ENCODE measurements at places on chromosomes 2 and 18. TPM values are rescaled to one million over a fixed set of nuclear protein-coding genes. Genes with fewer than 3 reads are reported as not detected.

ANKRD30B gene
- 0.73 TPM for total RNA-seq

DBI gene
- 52.4 TPM for total RNA-seq

MDH1 gene
- 126 TPM for total RNA-seq

COLEC12 gene
- 21.1 TPM for total RNA-seq

TYMS gene
- total RNA-seq: 22.9 TPM

DAPL1 gene
- not detected for total RNA-seq

POTEC gene
- total RNA-seq: under 0.01 TPM

MARS2 gene
- 5.4 TPM for total RNA-seq

FTCDNL1 gene
- 0.59 TPM for total RNA-seq

TMEM198 gene
- total RNA-seq: 1.3 TPM

HS1BP3 gene
- 29.2 TPM for total RNA-seq

CHRNG gene
- not detected for total RNA-seq

STAT4 gene
- 0.56 TPM for total RNA-seq

GALR1 gene
- not detected for total RNA-seq

CYP27C1 gene
- total RNA-seq: under 0.01 TPM

COL3A1 gene
- 3,551 TPM for total RNA-seq

EXOC6B gene
- 52.3 TPM for total RNA-seq

RAB27B gene
- 10.6 TPM for total RNA-seq

BZW1 gene
- 710 TPM for total RNA-seq

KCNJ13 gene
- total RNA-seq: not detected

PROM2 gene
- 0.20 TPM for total RNA-seq

ZNF407 gene
- total RNA-seq: 17.9 TPM

CCDC121 gene
- total RNA-seq: 1.8 TPM

DYSF gene
- total RNA-seq: 2.3 TPM

LIMS4 gene
- 3.1 TPM for total RNA-seq

ERFE gene
- total RNA-seq: 0.56 TPM

ANKRD30BL gene
- not detected for total RNA-seq

NCOA1 gene
- 15.5 TPM for total RNA-seq

VAMP5 gene
- 13.7 TPM for total RNA-seq

KIAA2012 gene
- not detected for total RNA-seq
